ENCODE measurements at places on chromosomes 5 and 9.

DNA sequence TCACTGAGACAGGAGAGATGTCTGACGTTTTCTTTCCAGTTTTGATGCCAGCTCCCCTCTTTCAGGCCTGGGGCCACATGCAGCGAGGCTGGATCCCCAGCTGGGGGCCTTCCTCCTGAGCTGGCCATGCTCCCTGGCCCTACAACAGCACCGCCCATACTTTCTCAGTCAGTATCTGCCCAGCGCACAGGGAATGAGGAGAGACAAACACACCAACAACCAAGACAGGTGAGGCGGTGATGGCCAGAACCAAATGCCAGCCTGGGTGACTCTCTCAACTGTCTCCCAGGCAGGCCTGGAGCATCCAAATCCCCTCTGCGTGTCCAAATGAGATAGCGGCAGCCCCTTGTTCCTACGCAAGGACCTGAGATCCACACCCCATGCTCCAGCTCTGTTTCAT lies 109.6 kb downstream of the ROR2 start:
- no peak for DNase-seq

DNA sequence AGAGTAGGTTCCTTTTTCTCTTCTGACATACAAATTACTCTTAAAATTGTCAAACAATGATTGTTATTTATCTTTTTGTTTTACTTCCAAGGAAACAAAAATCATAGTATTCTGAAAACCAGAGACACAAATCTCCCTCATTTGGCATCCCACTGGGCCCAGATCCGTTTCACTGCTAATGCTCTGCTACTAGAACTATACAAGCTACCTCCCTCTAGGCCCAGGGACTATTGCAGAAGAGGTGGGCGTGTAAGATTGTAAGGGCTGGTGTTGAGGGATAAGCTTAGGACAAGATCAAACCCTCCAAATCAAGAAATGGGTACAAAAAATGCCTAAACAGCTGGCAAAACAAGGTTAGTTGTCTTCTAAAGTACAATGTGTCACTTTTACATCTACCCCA lies 928.9 kb upstream of the CDH10 start:
- no peak for DNase-seq

GRCh38 chr5:175215906-175216305 lies 228.1 kb downstream of the DRD1 start:
- no peak for DNase-seq

- no peak for DNase-seq
Measured at GRCh38 chr9:89419978-89420394, 77.9 kb downstream of the SEMA4D start.

- DNase-seq = no peak
Measured at GRCh38 chr9:123743737-123744136, 186.2 kb downstream of the DENND1A start.

GRCh38 chr9:127676638-127677037 lies 30.1 kb upstream of the CFAP157 start:
- no peak for DNase-seq

DNA sequence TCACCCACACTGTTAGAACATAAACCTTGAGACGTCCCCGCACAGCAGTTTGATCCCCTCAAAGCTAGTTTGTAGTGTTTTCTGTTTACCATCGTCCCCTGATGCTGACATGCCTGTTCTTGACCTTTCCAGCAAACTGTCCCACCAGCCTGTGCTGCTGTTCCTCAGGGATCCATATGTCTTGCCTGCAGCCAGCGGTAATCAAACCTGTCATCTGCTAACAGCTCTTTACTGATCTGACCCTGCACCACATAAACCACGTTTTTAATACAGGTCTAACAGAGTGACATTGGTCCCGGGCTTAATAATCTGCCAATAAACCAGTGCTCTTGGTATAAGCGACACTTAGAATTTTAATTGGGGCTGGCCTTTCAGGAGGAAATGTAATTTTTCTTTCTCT lies 34.7 kb downstream of the PPIC start:
- no peak for DNase-seq

- no peak for DNase-seq
Measured at GRCh38 chr9:76336027-76336426, 58.2 kb downstream of the RFK start.

GRCh38 chr9:12880406-12881015 lies 105.7 kb downstream of the LURAP1L start:
- DNase-seq = no peak

DNA sequence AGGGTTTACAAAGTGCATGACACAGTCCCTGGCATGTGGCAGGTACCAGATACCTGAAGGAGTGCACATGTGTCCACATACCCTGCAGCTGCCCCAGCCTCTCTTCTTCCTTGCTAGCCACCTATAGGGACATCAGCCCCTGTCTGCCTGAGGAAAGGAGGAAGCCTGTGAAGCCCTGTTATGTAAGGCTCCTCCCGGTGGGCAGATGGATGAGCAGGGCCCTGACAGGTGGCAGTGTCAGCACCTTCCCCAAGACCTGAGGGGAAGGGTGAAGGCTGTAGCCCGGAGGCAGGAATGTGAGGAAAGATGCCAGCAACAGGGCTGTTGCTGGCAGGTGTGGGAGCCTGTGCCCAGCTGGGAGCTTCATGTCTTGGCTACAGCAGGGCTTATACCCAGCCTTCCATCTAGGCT lies 21.7 kb downstream of the TCF7 start:
- no peak for DNase-seq

GRCh38 chr5:97842687-97843086 lies 659.6 kb upstream of the RIOK2 start:
- DNase-seq = no peak

- no peak for DNase-seq
Measured at GRCh38 chr5:14397717-14398116, 183.9 kb upstream of the OTULINL start.

DNA sequence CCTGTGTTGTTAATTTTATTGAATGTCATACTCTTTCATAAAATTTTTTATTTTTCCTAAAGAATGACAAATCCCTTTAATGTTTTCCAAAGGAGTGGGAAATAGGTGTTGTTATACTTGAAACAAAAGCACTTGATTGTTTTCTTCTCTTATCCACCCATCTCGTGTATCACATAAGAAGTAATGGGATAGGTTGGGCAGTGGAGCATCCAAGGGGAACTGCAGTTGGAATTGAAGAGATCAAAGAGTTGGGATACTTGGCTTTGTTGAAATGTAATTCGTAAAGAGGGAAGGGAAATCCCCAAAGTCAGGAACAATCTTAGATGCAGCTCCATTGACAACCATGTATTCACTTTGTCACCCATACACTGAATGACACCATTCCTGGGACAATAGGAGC lies 148.0 kb downstream of the PCSK5 start:
- DNase-seq = no peak

- DNase-seq = no peak
Measured at GRCh38 chr9:94534901-94535300, 20.0 kb upstream of the PCAT7 start.

DNA sequence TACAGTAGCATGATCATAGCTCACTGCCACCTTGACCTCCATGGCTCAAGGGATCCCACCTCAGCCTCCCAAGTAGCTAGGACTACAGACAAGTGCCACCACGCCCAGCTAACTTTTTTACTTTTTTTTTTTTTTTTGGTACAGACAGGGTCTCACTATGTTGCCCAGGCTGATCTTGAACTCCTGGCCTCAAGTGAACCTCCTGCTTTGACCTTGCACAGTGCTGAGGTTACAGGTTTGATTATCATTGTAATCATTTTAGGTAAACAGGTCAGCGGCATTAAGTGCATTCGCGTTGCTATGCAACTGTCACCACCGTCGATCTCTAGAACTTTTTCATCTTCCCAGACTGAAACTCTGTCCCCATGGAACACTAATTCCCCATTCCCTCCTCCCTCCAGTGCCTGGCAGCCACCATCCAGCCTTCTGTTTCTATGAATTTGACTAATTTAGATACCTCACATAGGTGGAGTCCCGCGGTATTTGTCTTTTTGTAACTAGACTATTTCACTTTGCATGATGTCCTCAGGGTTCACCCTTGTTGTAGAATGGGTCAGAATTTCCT lies 5.8 kb upstream of the CARD19 start:
- no peak for DNase-seq

- no peak for DNase-seq
Measured at GRCh38 chr9:93045521-93045920, 13.0 kb upstream of the SUSD3 start.

GRCh38 chr5:140568443-140569063 lies 3.9 kb downstream of the SLC35A4 start:
- no peak for DNase-seq

DNA sequence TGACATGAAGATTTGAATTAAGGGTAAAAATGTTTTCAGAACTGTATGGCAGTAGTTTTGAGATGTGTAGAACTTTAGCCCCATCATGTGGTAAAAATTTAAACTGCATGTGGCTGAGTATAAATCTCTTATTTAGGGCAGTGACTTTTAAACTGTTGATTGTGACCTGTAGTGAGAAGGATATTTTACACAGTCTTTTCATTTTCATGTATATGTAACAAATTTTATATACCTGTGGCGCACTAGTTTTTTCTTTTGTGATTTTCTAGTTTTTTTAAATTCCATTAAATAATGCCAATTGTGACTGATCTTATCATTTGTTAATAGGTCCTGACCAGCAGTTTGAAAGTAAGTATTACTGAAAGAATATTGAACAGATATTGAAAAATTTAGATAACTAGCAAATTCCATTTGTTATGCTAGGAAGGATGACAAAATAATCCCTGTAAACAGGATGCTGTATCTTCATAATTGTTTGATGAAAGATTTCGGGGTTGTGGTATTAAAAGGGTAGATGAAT lies 47.2 kb downstream of the GPBP1 start:
- no peak for DNase-seq

GRCh38 chr5:142235050-142235797 lies 89.6 kb downstream of the SPRY4 start:
- peak; percentile 12 for DNase-seq

DNA sequence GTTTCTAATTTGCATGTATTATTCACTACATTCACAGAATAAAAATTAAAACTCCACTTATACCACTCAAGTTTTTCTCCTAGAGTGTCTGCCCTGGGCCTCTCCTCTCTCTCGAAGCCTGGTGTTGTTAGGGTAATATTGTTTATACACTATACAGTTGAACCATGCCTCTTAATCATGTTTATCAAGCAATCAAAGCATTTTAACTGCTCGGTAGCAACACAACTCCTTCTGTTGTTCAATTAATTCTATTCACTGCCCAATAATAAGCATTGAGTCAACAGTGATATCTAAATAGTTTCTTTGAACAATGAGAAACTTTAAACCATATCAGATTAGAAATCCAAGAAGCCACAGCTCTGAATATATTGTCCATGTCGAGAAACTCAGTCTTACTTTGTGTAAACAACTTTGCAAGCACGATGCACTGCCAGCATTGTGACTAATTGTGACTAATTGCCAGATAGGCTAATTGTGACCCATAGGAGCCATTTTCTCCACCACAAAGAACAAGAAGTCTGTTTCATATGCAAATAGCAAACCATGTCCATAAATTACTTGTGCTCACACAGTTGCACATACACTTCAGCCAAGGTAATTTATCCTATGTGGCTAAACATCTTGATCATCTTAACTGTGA lies at the start of gene DNAH5:
DNAH5 (minus strand) TSS at position 129 of the 640 bp plus-strand sequence. CDS start 250 bp downstream, outside the sequence.
- DNase-seq = no peak

DNA sequence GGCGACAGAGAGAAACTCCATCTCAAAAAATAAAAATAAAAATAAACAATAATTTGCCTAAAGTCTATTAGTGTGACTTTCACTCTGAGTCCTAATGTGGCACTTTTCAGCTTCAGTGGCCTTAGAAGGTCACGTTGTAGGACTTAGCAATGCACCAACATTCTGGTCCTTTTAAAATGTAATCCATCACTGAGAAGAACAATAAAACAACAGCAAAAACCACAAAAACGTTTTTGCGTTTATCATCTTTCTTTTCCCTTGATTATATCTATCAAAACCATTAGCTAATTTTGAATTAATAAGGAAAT lies 190.1 kb upstream of the ZNF608 start:
- DNase-seq = no peak

- DNase-seq = no peak
Measured at GRCh38 chr9:34634551-34635248, 2.9 kb downstream of the SIGMAR1 start.

DNA sequence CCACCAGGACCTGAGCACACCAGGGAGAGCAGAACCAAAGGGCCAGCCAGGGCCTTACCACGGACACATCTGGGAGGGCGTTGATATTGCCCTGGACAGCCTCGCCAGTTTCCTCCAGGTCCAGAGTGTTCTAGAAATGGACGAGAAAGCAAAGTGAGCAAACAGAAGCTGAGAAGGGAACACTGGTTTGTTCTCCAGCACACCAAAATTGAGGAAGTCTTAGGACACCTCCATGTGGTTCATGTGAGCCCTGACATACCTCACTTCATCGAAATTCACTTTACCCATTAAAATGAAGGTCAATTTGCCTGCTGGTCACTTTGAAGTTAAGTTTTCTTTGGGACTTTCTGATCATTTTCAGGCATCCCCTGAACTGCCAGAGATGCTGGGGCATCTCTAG lies 20.1 kb upstream of the AKNA start:
- no peak for DNase-seq

GRCh38 chr9:87698069-87698809 lies 27.7 kb upstream of the CTSL start:
- no peak for DNase-seq

GRCh38 chr5:132271251-132272246 lies 14.1 kb downstream of the PDLIM4 start:
- no peak for DNase-seq

- DNase-seq = no peak
Measured at GRCh38 chr5:6718718-6719117, 5.5 kb downstream of the TENT4A start.

DNA sequence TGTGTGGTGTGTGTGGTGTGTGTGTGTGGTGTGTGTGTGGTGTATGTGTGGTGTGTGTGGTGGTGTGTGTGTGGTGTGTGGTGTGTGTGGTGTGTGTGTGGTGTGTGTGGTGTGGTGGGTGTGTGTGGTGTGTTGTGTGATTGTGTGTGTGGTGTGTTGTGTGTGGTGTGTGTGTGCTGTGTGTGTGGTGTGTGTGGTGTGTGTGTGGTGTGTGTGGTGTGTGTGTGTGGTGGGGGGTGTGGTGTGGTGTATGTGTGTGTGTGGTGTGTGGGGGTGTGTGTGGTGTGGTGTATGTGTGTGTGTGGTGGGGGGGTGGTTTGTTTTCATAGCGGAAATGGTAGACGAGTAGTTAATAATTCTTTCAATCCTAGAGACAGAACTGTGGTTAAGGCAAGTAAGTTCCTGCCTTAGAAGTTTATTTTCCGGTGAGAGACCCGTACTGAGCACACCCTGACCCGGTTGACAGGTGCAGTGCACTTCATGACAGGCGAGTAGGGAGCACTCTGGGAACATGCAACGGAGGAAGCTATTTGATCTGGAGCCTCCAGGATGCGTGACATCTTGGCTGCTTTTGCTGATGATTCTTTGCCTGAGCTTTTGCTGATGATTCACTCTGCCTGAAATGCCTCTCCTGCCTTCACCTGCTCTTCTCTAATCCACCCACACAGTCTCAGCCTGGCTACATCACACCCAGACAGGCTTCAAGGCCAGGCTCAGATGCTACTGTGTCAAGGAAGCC lies 21.7 kb upstream of the FAT2 start:
- peak; percentile 36 for DNase-seq

GRCh38 chr9:13621872-13622564 lies 342.5 kb upstream of the MPDZ start:
- DNase-seq = no peak

- no peak for DNase-seq
Measured at GRCh38 chr5:93191035-93191817, 389.8 kb downstream of the NR2F1-AS1 start.

- DNase-seq = no peak
Measured at GRCh38 chr5:3198074-3198449, 397.6 kb upstream of the IRX1 start.

- no peak for DNase-seq
Measured at GRCh38 chr9:20414150-20414549, 208.1 kb downstream of the MLLT3 start.
